ENCODE measurements at places on chromosomes 13 and 19.

DNA sequence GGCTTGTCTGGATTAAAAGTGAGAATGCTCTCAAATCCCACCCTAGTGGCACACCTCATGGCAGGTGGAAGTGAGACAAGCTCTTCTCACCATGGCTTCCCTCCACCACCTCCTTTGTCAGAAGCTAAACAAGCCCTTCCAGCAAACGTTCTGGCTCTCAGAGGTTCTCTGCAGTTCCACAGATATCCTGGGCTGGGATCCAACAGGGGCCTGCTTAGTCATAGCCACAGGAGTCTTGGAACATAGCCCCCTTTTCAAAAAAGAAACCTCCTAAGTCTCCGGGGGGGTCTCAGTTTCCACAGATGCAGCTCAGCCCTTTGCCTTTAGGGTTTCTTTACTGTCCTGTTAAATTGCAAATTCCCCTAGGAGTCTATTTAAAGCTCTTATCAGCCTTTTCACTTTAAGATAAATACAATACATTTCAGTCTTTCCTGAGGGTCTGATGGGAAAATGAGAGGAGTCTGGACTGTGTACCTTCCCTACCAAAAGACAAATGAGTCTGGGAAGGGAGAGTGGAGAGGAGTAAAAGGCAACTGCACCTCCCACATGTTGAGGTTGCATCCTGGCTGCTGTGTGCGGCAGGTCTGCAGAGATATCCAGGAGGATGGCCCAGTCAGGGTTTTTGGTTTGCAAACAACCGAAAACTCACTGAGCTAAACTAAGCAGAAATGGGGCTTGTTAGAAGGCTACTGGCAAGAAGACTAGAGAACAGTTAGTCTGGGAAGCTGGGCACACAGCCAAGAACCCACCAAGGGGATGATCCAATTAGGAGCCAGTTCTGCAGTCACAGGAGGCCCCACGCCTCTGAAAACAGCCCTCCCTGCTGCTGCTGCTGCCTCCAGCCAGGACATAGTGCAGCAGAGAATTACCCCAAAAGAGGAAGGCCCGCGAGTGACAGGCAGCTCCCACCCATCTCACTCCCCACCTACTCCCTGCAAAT lies 41.4 kb upstream of the SERP2 start:
- DNase-seq, result peak; percentile 77

GRCh38 chr19:4065430-4066175 lies 1.1 kb downstream of the ZBTB7A start:
- peak; percentile 98 for DNase-seq

- no peak for DNase-seq
Measured at GRCh38 chr19:37877147-37877546, 29.2 kb downstream of the WDR87 start.

DNA sequence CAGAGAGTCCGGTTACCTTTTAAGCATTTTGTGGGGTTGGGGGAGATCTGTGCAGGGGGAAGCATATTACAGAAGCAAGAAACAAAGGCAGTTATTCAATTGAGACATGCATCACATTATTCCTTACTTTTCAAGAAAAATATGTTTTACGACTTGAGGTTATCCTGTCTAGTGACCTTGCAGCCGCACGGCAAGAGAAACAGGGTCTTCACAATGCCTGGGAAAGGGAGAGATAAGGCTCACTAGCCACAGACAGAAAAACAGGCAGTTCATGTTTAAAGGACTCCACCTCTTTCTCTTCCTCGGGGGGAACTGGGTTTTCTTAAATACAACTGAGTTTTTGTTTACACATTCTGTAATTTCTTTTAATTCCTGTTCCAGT lies 536 bp upstream of the NCR1 start:
- no peak for DNase-seq

GRCh38 chr19:33366127-33366526 lies 7.4 kb upstream of the CEBPG start:
- no peak for DNase-seq

DNA sequence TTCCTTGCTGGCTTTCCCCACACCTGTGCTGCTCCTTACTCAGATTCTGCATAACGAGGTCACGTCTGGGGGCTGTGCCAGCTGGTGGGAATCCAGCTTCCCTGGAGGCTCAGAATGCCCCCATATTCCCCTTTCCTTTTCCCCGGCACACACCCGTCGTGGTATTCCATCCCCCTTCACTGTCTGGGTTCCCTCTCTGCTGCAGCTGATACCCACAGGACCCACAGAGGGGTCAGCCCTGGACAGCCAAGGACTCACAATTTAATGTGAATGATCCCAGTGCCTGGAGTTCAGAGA lies 4.2 kb upstream of the MYH14 start:
- no peak for DNase-seq
